ENCODE measurements at places on chromosomes 5 and 9.
A peak's percentile ranks its signal among the peaks of the same experiment; 100 is the strongest.

DNA sequence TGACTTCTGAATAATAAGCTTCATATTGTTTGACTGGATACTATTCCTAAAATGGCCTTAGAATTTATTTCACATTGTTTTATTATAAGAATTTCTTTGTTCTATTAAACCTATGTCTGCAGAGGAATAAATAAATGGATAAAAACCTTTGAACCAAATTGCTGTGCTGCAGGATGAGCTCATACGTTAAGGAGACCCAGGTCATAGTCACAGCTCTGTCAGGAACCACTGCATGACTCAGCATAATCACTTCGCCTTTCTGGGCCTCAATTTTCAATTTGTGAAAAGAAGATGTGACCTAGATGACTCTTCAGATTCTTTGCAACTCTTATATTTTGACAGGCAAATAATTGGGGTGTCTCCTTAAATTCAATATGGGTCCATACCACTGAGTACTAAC, 36.7 kb upstream of the HMHB1 start:
- no peak for DNase-seq

DNA sequence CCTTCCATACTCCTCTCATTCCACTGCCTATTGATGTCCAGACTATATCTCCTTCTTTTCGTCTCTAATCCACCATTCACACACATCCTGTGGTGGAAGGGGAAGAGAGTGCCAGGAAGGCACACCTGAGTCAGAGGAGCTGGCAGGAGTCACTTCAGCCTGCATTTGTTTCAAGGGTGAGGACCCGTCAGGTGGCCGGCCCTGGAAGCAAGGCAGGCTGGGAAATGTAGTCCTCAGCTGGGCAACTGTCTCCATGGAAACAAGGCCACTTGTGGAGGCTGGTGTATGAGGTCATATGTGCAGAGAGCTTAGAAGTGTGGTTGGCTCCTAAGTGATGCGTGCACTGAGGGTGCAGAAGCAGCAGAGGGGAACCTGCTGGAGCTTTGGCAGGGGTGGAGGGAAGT, 278.4 kb downstream of the NSG2 start:
- DNase-seq, result no peak

DNA sequence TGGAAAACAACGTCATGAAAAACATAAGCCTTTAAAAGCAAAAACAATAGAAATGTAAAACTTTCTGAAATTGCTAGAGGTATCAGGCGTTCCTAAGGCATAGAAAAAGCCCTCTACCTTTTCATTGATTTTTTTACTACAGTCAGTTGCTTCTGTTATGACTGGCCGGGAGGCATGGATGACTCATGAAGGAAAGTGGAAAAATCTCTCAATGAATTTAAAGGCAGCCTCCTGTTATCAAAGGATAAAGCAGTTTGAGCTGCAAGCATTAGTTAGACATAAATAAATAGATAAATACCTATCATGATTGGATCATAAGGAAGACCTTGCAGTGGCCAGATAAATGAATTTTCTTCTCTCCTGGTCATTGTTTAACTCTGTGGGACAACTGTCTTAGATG, 281.6 kb downstream of the MAST4 start:
- DNase-seq, result no peak

DNA sequence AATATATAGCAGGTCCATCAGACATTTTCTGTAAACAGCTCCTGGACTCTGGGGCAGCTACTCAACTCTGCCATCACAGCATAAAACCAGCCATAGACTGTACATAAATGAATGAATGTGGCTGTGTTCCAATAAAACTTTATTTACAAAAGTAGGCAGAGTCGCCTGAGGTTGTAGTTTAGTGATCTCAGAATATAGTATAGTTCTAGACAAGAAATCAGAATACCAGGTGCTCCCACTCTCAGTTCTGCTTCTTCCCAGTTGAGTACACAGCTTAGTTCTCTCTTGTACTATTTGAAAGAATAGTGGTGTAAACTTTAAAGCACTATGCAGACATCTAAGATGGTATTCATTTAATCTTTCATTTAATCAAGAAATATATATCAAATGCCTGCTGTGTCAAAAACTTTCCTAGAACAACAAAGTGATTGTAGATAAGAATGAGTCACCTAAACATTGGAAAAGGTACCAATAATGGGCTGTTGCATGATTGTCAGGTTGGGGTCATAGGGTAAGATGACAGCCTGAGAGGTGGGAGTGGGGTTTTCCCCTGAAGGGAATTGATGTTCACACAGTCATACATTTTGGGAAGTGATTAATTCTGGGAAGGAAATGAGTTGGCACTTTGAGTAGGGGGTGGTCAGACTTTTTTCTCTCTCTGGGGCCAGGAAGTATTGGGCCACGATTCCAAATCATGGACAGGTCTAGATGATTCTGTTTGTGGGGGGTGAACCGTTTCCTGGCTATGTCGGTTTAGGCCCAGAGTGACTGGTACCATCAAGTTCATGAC, 37.0 kb downstream of the TNFSF8 start:
- DNase-seq, result no peak

DNA sequence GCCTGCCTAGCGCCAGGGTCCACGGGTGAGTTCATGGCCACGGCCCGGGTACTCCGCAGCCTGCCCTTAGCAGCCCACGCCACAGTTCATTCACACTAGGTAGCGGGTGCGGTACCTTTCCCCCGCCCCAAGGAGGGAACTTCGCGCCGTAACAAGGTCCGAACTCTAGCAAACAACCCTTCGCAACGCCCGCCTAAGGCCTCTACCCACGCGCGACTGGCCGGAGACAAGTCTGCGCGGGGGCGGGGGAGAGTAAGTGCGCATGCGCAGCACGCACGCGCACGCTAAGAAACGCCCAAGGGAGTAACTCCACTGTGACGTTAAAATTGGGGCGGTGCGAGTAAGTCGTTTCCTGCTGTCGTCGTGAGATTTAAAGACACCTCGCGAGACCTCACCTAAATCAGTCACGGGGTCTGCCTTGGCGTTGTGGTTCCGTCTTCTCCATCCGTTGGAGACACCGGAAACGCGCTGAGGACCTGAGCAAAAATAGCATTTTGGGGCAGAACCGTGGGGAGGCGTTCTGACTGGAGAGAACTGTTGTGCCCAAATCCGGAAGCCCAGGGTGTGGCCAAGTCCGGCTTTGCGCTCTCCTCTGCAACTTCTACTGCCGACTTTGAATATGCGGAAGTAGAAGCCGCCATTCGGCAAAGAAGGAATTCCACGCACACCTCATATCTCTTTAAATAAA, at the start of gene RAPGEF6:
RAPGEF6 (minus strand) TSS at position 234 of the 688 bp plus-strand sequence; CDS start at position 35, 199 bp downstream.
- DNase-seq, result peak; percentile 90

DNA sequence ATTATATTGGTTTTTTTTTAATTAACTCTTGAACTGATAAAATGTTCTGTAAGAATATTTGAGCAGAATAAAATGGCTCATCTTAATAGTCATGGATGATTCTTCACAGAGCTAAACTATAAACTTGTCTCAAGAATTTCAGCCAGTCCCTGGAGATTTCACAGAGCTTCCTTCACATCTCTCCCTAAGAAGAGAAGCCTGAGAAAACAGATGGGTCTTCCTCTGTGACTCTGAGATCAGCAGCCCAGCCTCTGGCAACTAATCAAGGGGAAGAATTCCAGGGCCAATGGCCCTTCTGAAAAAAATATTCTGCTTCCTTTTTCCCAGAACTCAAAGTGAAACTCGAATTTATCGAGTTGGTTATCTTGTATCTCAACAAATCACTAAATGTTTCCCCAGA, 122.2 kb upstream of the ITGA1 start:
- no peak for DNase-seq

DNA sequence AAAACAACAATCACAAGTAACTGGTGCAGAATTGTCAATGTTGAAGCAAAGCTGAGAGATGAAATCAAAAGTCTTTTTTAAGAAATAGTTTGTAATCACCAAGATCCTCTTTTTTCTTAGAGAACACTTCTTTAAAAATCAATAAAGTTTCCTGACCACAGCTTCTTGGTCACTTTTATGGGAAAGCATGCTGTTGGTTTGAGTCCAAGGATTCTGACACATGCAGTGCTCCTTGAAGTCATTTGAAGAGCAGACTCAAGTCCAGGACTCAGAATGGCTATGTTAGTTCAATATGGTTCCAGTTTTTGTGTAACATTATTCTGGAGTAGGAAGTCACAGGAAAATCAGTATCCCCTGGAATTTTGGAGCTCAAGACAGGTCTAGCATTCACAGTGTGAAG, 480.6 kb downstream of the NR2F1-AS1 start:
- no peak for DNase-seq

GRCh38 chr9:132018957-132019405, 60.7 kb downstream of the MED27 start:
- no peak for DNase-seq

- no peak for DNase-seq
These were observed 78.2 kb downstream of the GCNT1 start for GRCh38 chr9:76537150-76537646.

- no peak for DNase-seq
These were observed 7.1 kb upstream of the ENTREP1 start for GRCh38 chr9:69317894-69318293.

DNA sequence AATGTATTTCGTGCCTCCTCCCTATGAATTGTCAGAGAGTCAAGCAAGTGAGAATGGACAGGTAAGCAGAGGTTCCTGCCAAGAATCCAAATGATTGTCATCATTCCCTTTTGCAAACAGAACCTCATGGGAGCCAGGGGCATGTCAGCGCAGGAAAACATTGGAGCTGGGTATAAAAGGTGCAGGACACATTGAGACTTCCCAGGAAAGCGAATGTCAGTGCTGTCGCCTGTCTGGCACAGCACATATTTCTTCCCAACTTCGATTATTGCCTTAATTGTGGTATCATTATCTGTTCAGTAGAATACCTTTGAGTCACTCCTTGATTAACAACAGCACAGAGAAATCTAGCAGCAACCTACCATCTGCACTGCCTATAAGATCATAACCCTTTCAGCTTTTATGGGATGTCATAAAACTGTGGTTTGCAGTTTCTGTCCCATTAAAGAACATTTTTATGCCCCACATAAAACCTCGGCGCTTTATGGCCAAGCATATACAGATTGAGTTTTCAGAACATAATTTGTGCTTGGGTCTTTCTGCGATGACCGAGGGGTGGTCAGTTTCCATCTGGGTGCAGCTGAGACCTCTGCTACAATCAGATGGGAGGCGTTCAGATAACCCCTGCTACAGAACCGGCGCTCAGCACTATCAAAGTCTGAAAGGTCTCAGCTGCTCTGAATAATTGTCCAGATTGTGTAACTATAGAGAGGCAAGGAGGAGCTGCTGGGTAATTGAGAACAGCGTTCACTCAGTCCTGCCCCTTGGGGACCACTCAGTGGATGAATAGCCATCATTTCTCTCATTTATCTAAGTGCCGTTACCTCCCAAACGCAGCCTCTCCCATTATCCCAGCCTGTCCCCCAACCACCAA, 30.9 kb upstream of the WWC1 start:
- no peak for DNase-seq

DNA sequence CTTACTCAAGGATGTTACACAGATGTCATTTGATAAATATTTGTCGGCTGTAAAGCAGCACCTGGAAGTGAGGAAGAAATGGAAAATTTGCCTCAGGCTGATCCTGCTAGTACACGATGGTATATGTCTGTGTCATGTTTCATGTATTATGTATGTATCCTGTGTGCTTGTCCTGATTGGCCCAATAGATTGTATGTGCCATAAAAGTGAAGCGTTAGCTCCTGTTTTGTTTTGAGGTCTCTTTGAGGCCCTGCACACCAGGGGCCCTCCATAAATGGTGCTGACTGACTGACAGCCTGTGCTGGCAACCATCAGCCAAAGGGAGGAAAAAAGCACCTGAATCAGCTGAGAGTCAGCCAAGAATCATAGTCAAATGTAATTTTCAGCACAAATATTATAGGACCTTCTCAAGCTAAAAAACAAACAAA, 11.8 kb upstream of the LNPEP start:
- no peak for DNase-seq

DNA sequence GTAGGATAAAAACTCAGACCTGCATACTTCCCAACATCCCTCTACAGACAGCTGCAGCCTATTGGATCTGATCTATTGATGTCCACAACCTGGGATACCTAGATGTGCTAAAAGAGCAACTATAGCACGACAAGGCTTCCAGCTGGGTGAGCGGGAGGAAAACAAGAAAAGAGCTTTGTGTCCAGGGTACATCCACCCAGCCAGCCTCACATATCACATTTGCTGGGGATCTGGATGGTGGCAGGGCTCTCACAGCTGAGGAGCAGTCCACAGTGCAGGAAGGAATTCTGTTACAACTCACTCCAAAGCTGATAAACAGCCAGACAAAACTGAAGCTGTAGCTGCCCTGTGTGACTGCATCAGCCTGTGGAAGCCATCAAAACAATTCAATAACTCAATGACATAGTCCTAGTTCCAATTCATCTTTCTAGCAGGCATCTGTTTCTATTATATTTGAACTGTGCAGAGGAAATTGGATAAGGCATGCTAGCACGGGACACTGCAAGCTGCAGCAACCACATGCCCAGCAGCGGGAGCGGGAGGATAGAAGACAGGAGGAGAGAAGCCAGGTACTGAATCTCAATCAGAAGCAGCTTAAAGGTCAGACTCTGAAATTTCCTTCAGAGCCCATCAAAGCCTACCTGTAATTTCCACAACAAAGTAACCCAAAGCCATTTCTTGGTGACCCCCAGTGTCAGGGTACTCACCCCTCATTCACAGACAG, 45.0 kb downstream of the MED10 start:
- DNase-seq, result no peak

- peak; percentile 7 for DNase-seq
These were observed 43.7 kb upstream of the TTC1 start for GRCh38 chr5:159965031-159965837.

DNA sequence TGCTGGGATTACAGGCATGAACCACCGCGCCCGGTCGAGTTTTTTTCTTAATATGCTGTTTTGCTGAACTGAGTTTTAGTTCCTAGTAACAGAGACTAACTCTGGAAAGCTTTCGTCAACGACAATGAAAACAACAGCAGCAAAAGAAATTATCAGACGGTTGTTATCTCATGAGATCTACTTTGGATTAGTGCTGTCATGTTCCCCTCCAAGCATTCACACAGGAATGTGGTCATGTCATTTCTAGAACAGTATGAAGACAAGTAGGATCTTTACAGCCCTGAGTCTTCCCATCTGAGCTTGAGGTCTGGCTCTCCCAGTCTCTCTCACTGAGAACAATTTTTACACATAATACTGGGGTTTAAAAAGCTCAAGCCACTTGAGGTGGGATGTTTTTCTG, 4.0 kb upstream of the ANKRD33B start:
- no peak for DNase-seq

GRCh38 chr5:39257554-39257953, 38.2 kb upstream of the FYB1 start:
- DNase-seq, result no peak

GRCh38 chr9:74777136-74777879, 110.4 kb downstream of the TRPM6 start:
- DNase-seq, result peak; percentile 55

DNA sequence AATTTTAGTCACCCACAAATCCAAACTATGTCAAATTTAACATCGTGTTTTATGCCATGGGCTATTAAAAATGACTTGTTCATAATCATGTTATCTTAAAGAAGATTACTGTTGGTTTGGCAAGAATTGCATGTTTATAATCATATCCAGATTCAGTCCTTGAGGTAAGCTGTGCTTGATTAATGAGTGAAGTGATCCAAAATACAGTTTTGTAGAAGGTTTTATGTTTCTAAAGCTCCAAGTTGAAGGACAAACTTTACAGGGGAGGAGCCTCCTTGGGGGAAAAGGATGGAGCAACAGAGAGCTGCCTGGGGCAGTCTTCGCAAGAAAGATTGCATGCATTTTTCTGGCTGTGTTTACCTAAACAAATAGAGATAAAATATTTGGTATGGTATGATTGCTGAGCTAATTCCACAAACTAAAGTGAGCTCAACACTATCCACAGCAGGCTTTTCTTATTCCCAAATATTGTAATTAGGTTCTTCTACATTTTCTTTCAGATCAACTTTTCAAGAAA, 189.5 kb upstream of the TYRP1 start:
- DNase-seq, result no peak

- no peak for DNase-seq
These were observed 14.5 kb upstream of the TGFBI start for GRCh38 chr5:136014049-136015002.

Data from activated CD4-positive, alpha-beta T cell treated with anti-CD3 and anti-CD28 coated beads for 24 hours (primary cell).